ENCODE measurements at places on chromosomes 2 and 18. TPM values are rescaled to one million over a fixed set of nuclear protein-coding genes. Genes with fewer than 3 reads are reported as not detected.

GRCh38 chr2:220963076-220963475, 609.0 kb downstream of the EPHA4 start:
- DNase-seq: no peak

DNA sequence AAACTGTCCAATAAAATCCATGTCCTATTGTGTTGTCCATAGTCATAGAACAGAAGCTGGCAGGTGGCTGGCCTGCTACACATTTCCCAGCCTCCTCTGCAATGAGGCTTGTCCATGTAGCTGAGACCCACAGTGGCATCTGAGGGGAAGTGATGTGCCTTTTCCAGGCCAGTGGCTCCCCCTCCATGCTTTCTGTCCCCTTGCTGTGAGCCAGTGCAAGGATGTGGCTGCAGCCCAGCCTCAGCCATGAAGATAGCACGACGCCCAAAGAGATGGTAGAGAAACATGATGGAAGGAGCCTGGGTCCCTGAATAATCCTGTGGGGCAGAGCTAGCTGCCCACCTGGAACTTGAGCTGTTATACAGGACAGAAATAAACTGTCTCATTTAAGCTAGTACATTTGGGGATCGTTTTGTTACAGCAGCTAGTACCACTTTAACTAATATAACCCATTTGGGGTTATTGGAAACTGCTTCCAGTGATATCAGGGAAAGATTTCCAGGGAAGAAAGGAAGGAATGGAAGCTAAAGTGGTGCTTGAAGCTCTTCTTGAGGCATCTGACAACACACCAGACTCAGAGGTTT, 40.3 kb downstream of the SFXN5 start:
- no peak for DNase-seq

GRCh38 chr2:186281726-186282125, 204.3 kb upstream of the ZC3H15 start:
- DNase-seq: no peak

DNA sequence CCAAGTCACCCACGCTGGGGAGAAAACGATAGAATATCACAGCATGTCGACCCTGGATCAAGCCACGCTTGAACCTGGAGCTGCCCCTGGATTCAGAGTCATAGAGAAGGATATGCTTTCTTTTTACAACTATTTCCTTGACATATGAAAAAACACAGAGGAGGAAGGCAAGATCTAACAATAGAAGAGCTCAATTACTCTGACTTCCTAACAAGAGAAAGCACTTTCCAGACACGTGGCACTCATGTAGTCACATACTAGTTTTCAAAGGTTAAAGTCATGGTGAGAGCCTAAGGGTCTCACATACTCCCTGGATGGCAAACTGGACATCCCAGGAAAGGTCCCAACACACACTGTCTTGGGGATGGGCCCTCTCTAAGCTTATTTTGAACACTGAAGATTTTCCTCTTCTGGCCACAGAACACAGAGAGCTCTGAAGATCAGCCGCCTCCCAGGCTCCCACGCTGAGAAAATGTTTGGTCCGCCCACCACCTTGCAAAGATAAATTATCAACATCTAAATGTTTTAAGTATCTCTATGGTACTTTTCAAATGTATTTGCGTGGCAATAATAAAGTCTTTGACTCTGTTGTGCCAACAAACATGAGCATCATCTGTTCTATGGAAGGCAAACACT, 4.9 kb downstream of the PXDN start:
- peak; percentile 0 for DNase-seq

GRCh38 chr2:174874085-174874484, 109.8 kb upstream of the CHRNA1 start:
- DNase-seq: no peak

DNA sequence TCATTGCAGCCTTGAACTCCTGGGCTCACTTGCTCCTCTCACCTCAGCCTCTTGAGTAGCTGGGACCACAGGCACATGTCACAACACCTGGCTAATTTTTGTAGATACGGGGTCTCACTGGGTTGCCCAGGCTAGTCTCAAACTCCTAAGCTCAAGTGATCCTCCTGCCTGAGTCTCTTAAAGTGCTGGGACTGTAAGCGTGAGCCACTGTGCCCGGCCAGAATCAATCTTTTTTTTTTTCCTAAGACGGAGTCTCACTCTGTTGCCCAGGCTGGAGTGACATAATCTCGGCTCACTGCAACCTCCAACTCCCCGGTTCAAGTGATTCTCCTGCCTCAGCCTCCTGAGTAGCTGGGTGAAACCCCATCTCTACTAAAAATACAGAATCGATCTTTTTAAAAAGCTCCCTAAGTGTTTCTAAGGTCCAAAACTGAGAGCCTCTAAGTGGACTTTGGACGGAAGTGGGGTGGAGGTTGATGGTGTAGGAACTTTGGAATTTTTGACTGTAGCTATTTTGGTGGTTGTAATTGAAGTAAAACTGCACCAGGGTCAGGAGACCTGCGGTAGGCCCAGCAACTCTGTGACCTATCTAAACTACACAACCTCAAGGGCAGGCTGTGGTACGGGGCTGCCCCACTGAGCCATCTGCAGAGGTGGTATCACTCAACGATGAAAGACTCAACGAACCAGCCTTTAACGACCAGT, 82.9 kb downstream of the POLR1A start:
- DNase-seq: no peak

- DNase-seq: no peak
These were observed 27.6 kb downstream of the MBP start for GRCh38 chr18:77105028-77105427.

DNA sequence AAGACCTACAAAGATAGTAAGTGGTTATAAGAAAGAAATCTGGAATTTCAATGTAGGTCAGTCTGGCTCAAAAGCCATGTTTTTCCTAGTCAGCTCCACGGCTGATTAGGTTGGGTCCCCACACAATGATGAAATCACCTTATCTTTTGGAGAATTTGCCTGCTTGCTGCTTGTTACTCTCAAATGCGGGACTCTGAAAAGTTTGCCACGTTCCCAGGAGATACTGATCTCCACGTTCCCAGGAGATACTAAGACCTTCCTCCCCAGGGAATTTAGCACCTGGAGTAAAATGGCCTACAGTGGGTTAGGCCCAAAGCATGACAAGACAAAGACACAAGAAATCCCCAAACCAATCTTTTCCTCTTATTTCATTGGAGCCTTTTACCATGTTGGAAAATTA, 449.6 kb downstream of the TNS1 start:
- no peak for DNase-seq

The SMC6 gene
- total RNA-seq: 24.8 TPM

The LHCGR gene
- not detected for total RNA-seq

The SMAD4 gene
- total RNA-seq: 93.1 TPM

The OR6B2 gene
- not detected for total RNA-seq

The EFHD1 gene
- 4.8 TPM for total RNA-seq

The POMC gene
- total RNA-seq: 1.8 TPM

The PGAP1 gene
- 15.5 TPM for total RNA-seq

Measured in mucosa of descending colon (tissue), 3 donors.